ENCODE measurements at places on chromosomes 4 and X. TPM values are rescaled to one million over a fixed set of nuclear protein-coding genes. Genes with fewer than 3 reads are reported as not detected.

Gene KLHL4
- total RNA-seq, result 2.4 TPM

Gene NAA11
- not detected for total RNA-seq

- no peak for DNase-seq
- H3K4me3 ChIP-seq, result no peak overlapping the region
- H3K27ac ChIP-seq, result no peak overlapping the region
- H3K4me1 ChIP-seq, result no peaks in the 10 kb centered on the region
- H3K27me3 ChIP-seq, result no peaks in the 10 kb centered on the region
- no peaks in the 10 kb centered on the region for H3K36me3 ChIP-seq
Observed at GRCh38 chrX:130716781-130717413, 186.1 kb downstream of the ENOX2 start.

DNA sequence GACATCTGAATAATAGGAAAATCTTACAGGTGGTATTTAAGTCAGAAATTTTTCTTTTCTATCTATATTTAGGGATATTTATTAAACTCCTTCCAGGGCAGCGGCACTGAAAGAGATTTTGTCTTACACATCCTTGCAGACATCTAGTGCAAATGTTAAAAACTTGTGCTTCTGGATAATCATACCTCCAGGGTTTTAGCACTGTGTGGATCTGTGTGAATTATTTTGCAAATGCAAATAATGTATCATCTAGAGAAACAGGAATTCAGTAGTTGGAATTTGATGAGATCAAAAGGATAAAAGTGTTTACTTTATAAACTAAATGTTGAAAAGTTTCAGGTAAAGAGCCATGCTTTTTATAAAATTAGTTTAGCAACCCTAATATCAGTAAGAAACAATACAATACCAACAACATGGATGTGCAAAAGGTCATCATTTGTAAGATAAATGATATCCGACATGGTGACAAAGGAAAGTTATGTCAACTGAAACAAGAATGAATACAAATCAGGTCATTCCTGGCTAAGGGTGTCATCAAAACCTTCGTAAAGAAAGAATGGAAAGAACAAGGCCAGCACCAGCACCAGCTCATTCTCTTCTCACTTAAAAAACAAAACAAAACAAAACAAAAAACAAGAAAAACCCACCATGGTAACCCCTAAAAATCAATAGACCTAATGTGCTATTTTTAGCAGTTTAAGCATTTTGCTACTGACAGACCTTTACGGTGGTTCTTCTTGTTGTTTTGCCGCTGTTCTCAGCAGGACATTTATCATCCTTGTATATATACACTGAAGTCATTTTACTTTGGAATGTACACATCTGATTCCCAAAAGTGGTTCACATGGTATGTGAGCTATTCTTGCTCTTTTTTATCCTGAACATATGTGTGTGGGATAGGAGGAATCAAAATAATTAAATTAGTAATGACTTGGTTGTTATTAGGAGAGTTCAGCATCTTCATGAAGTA is 219.7 kb upstream of the NDST3 start:
- no peak overlapping the region for H3K4me3 ChIP-seq
- H3K4me1 ChIP-seq, result no peaks in the 10 kb centered on the region
- no peaks in the 10 kb centered on the region for H3K27me3 ChIP-seq
- DNase-seq, result no peak
- no peak overlapping the region for H3K27ac ChIP-seq
- H3K36me3 ChIP-seq, result no peaks in the 10 kb centered on the region

DNA sequence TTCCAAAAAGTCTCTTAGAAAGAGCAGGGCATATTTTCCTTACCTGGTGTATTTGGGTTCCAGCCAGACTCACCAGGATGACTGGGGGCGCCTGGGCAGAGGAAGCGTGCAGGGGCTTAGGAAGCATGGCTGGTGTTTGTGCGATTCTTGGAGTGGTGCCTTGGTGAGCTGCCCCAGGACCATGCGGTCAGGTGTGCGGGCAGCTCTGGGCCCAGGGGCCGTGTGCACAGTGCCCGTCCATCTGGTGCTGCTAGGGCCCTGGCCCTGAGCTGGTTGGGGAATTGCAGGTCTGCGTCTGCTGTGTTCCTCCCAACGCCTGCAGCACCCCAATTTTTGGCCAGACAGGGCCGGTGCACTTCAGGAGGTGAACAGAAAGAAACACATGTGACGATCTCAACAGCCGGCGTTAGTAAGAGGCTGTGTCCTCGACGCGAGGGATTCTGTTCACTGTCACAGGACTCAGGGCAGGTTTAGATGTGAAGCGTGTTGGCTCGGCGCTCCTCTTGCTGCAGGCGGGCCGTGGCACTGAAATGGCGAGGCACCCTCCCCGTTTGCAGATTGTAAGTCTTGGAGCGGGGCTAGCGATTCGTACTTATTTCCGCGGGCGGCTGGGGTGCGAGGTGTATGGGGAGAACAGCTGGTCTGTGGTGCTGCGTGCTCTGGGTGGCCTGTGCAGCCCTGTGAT is 15.2 kb downstream of the RGS12 start:
- H3K27ac ChIP-seq, result no peak overlapping the region
- no peaks in the 10 kb centered on the region for H3K36me3 ChIP-seq
- no peak overlapping the region for H3K4me3 ChIP-seq

- no peak overlapping the region for H3K4me3 ChIP-seq
- H3K4me1 ChIP-seq, result peaks cover 17% of the 10 kb centered on the region
- no peaks in the 10 kb centered on the region for H3K36me3 ChIP-seq
- no peak overlapping the region for H3K27ac ChIP-seq
Observed at GRCh38 chr4:112865443-112865842, 184.0 kb upstream of the ANK2 start.

DNA sequence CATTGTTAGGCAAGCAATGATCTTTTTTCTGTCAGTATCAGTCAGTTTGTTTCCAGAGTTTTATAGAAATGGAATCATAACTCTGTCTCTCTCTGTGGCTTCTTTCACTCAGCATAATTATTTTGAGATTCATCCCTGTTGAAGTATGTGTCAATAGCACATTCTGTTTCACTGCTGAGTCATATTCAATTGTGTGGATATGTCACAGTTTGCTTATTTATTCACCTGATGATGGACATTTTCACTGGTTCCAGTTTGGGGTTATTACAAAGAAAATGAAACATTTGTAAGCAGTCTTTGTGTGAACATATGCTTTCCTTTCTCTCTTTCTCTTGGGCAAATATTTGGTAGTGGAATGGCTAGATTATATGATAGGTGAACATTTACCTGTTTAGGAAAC is 10.2 kb upstream of the ZNF718 start:
- DNase-seq, result no peak
- no peak overlapping the region for H3K27ac ChIP-seq
- H3K4me1 ChIP-seq, result no peaks in the 10 kb centered on the region
- H3K4me3 ChIP-seq, result no peak overlapping the region
- no peaks in the 10 kb centered on the region for H3K27me3 ChIP-seq

- no peaks in the 10 kb centered on the region for H3K4me1 ChIP-seq
- no peaks in the 10 kb centered on the region for H3K36me3 ChIP-seq
- H3K27me3 ChIP-seq, result no peaks in the 10 kb centered on the region
- no peak overlapping the region for H3K27ac ChIP-seq
- DNase-seq, result no peak
- H3K4me3 ChIP-seq, result no peak overlapping the region
Observed at GRCh38 chr4:153421941-153422340, 44.2 kb upstream of the TMEM131L start.

- H3K4me1 ChIP-seq, result no peaks in the 10 kb centered on the region
- no peak overlapping the region for H3K4me3 ChIP-seq
- no peak for DNase-seq
- no peaks in the 10 kb centered on the region for H3K27me3 ChIP-seq
Observed at GRCh38 chr4:47729131-47729680, 108.7 kb downstream of the CORIN start.

DNA sequence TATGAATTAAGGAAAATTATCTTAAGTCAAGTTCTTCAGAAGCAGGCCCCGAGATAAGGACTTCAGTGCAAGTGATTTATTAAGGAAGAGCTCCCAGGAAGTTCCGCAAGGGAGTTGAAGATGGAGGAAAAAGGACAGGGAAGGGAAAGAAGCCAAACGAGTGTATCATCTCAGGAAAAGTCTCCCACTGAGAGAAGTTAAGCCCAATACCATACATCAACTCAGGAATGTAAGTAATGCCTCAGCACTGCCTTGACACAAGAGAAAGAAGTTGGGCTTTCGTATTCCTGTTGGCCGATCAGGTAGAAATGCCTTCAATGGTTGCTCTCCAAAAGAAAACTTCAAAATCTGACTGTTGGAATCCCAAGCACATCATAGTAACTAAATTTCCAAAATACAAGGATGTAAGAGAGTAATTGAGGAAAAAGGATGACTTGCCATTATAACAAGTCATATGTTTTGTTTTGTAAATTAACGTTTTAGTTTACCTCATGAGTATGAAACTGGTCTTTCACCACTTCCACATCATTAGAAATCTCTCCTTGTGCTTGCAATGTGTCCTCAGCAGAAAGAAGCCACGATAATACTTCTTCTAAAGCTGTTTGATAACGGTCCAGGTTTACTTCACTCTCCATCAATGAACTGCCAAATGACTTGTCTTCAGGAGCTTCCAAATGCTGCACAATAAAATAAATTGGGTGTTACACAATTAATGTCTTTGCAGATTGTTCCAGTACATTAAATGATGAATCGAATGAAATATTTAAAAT is 566.7 kb downstream of the DMD start:
- H3K27ac ChIP-seq, result no peak overlapping the region
- DNase-seq, result no peak
- H3K27me3 ChIP-seq, result no peaks in the 10 kb centered on the region
- H3K4me3 ChIP-seq, result no peak overlapping the region
- no peaks in the 10 kb centered on the region for H3K4me1 ChIP-seq
